Activated naive CD4-positive, alpha-beta T cell treated with anti-CD3 and anti-CD28 coated beads, Interleukin-2, amount 50 U/mL, for 72 hours (primary cell): ENCODE measurements at places on chromosomes 7 and 10. TPM values are rescaled to one million over a fixed set of nuclear protein-coding genes. Genes with fewer than 3 reads are reported as not detected.

- no peak for DNase-seq
Observed at GRCh38 chr7:39375047-39375873, 190.9 kb upstream of the YAE1 start.

- no peak for DNase-seq
Observed at GRCh38 chr7:94357076-94357475, 37.6 kb upstream of the COL1A2 start.

DNA sequence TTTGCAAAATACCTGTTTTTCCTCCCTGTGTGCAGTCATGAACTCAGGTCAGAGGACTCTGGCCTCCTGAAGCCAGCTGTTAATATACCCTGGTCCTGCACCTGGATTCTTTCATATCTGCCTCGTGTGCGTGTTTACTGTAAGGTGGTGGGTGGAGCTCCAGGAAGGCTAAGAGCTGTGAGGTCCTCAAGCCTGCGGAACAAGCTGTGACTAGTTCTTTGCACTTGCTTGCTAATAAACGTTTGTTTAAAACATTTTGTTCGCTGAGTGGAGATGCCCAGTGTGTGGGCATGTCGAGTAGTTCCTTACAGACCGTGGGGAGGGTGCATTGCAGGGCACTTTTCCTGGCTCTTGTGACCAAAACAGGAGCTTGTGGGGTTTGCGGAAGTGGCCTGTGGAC, 139.0 kb downstream of the DOCK1 start:
- DNase-seq = no peak

DNA sequence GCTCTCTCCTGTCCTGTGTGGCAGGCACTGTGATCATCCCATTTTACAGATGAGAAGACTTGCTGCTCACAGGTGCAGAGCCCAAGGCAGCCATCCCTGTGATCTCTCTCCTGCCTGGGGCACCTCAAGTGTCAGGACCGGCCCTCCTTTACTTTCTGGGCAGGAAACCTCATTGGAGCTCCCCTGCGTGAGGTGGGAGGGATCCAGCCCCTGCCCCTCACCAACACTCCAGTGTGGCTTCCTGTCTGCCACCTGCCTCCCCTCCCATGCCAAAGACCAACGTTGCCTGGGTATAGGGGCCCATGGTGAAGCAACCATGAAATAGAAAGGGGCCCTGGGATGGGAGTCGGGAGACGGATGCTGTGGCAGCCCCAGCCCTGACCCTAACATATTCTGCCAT, 91.2 kb upstream of the MYL10 start:
- no peak for DNase-seq

DNA sequence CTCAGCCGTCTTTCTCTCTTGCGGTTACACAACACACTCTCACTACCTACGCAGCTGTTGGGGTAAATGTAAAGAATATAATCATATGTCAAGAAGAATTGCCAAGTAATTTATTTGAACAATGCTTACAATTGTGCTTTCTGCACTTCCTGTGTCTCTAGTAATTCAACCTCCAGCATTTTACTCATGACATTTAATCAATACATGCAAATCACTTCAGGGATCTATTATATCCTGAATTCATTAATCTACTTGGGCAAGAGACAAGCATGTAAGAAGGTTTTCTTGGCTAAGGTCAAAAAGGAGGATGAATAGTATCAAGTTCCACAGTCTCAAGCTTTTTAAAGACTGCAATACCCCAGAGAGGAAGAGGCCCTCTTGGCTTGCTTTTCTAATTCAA, 562.9 kb upstream of the ADARB2 start:
- DNase-seq = no peak

- no peak for DNase-seq
Observed at GRCh38 chr7:21526007-21526406, 16.8 kb upstream of the DNAH11 start.

DNA sequence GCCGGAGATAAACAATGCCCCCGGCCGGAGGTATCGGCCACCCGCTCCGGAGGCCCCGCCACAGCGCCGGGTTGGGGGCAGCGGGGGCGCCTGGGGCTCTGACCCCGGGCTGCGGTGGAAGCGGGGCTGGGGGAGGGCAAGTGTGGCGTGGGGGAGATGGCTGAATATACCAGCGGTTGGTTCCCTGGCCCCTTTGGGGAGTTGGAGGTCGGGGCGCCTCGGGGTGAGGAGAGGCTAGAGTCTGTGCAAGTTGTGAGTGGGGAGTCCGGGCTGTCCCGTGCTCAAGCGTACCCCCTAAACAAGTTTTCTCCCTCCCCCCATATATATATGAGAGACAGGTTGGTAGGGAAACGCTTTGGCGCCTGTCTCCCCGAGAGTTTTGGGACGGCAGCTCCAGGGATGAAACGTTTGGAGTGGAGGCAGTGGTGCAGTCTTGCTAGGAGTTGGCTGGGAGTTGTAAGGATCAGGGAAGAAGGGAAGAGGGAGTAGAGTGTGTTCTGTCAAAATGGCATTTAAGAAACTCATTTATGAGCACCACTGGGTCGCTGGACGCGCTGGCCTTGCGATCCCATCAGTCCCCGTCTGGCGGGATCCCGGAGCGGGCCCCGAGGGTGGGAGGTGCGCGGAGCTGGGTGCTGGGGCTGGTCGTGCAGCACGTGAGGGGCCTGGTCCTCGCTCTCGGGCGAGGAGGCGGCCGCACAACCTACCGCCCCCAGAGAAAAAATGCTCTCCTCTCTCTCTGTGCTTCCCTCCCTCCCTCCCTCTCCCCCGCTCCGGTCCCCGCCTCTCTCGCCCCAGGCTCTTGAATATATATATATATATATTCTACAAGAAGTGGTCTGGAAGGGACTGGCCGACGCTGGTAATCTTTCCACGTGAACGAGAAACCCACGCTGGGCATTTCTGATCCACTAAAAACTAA, 1.1 kb downstream of the TET1 start:
- no peak for DNase-seq

DNA sequence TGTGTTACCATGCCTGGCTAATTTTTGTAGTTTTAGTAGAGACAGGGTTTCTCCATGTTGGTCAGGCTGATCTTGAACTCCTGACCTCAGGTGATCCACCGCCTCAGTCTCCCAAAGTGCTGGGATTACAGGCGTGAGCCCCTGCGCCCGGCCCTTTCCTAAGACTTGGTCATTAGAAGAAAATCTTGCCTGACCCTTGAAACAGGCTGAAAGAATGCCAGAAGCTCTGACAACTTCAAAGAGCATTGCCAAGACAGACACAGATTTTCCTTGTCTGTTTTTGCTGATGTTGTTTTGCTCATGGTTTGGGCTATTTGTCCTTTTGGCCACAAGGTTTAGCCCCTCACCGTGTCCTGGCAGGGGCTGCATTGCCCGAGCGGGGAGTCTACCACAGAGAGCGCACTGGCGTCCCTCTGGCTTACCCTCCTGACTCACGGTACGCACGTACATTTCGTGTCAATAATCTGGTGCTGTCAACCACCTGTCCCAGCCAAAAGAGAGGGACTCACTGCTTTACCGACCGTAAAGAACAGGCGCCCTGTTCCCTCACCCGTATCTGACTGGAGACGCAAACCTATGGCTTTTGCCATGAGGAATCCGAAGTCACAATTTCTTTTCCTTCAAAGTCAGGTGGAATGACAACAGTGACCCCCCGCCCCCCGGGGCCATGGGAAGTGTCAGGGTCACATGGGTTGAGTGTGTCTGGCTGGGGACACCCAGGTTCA, 10.1 kb upstream of the INPP5A start:
- no peak for DNase-seq

DNA sequence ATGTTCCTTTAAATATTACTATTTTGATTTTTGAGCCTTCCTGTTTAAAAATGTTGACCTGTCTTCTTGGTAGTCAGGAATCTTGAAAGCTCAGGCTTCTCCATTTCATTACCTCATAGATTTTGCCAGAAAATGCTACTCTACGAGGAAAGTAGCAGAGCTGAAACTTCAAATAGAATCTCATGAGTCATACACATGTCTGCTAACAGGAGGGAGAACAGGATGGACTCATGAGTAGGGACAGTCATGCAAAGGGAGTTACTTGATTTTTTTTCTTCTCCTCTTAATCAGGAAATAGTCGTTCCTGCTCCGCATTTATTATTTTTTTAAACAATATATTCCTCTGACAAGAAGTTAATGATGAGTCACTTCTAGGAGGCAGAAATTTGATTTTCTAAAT, 37.0 kb upstream of the MINDY3 start:
- no peak for DNase-seq

DNA sequence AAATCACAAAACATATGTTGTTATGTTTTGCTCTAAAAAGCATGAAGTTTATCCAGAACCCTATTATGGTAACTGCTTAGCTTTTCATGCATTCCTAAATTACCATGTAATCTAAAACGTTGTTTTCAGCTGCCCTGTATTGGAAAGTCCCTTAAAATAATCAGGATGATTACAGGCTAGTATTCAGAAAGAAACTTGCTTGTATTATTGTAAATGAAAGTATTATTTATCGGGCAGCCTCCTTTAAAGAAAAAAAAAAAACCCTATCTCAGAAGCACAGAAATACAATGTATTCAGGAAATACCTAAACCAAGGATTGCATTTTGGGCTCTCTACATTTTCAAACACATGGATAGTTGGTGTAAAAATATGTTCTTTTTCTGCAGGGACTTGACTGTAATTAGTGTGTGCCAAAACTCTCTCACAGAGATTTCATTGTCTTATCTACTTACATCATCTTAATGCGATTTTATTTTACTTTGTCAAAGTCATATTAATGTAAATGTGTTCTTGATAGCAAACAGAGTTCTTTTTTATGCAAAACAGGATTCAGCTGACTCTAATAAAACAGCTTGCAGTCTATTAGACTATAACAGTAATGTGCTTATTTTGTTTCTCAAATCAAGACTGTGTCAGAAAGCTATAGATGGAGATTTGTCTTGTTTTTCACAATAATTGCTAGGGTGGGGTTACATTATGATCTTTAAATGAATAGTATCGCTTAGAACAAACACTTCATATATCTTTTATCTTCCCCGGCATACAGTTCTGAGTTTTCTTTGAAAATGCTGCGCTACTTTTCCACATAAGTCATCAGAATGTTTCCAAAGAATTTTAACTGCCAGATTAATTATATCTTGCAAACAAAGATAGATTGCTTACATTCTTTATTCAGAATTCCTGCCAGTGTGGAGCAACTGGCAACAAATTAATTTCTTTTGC, 65.3 kb upstream of the ARID5B start:
- no peak for DNase-seq

GRCh38 chr10:98115031-98115787, 19.2 kb upstream of the R3HCC1L start:
- no peak for DNase-seq

- DNase-seq = no peak
Observed at GRCh38 chr7:133480868-133481267, 228.0 kb downstream of the EXOC4 start.

The MLXIPL gene
- total RNA-seq = not detected

The BLNK gene
- not detected for total RNA-seq

The GSTO2 gene
- 1.6 TPM for total RNA-seq

The MCM10 gene
- total RNA-seq = 60.0 TPM

The PTPRE gene
- total RNA-seq = 28.4 TPM

The ASB4 gene
- total RNA-seq = not detected

The GRM8 gene
- total RNA-seq = not detected

The LRRD1 gene
- total RNA-seq = not detected
